ENCODE measurements at places on chromosomes 11 and 22. TPM values are rescaled to one million over a fixed set of nuclear protein-coding genes. Genes with fewer than 3 reads are reported as not detected.

Gene UNC93B1
- 5.0 TPM for total RNA-seq

Gene ZW10
- total RNA-seq: 18.5 TPM

Gene CFL1
- 436 TPM for total RNA-seq

Gene NXPE2
- 0.18 TPM for total RNA-seq

Gene CTSF
- total RNA-seq: 29.0 TPM

Gene INS
- total RNA-seq: not detected

Gene LIF
- total RNA-seq: 0.75 TPM

Gene HTR3B
- not detected for total RNA-seq

Gene ADAMTS15
- total RNA-seq: 17.8 TPM

Gene CAPN5
- 6.2 TPM for total RNA-seq

Gene SCGB1C1
- total RNA-seq: not detected

GRCh38 chr11:115420505-115420904 is 83.7 kb downstream of the CADM1 start:
- no peaks in the 10 kb centered on the region for H3K27me3 ChIP-seq
- no peak overlapping the region for H3K4me3 ChIP-seq
- peaks cover 2% of the 10 kb centered on the region for H3K4me1 ChIP-seq
- DNase-seq: no peak

- no peaks in the 10 kb centered on the region for H3K27me3 ChIP-seq
- DNase-seq: peak; percentile 78
- H3K36me3 ChIP-seq: peaks cover 86% of the 10 kb centered on the region
- H3K4me3 ChIP-seq: no peak overlapping the region
Measured at GRCh38 chr22:50218996-50219727, 18.4 kb downstream of the SELENOO start.

GRCh38 chr11:67544616-67545242 is 21.5 kb upstream of the CABP2 start:
- peaks cover 19% of the 10 kb centered on the region for H3K4me1 ChIP-seq
- peak; percentile 66 for DNase-seq
- no peaks in the 10 kb centered on the region for H3K36me3 ChIP-seq
- peak overlapping the region; percentile 36 for H3K27ac ChIP-seq
- no peak overlapping the region for H3K4me3 ChIP-seq

GRCh38 chr11:94794287-94795168 is 26.4 kb downstream of the AMOTL1 start:
- H3K27ac ChIP-seq: peak overlapping the region; percentile 54
- no peak overlapping the region for H3K4me3 ChIP-seq
- H3K4me1 ChIP-seq: peaks cover 21% of the 10 kb centered on the region
- DNase-seq: peak; percentile 71

DNA sequence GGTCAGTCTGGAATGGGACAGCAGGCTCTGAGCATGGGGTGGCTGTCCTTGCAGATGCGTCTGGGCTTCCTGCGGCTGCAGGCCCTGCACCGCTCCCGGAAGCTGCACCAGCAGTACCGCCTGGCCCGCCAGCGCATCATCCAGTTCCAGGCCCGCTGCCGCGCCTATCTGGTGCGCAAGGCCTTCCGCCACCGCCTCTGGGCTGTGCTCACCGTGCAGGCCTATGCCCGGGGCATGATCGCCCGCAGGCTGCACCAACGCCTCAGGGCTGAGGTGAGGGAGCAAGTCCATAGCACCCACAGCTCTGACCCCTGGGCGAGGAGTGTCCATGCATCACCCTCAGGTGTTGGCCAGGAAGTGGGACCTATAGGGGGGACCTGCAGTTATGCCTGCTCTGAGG is 51.6 kb downstream of the MYO7A start:
- no peaks in the 10 kb centered on the region for H3K36me3 ChIP-seq
- H3K4me3 ChIP-seq: no peak overlapping the region
- no peak for DNase-seq
- H3K27me3 ChIP-seq: no peaks in the 10 kb centered on the region
- H3K4me1 ChIP-seq: peaks cover 32% of the 10 kb centered on the region
- H3K27ac ChIP-seq: no peak overlapping the region

GRCh38 chr11:77204754-77205466 is 76.9 kb downstream of the MYO7A start:
- DNase-seq: no peak
- no peaks in the 10 kb centered on the region for H3K27me3 ChIP-seq
- peaks cover 8% of the 10 kb centered on the region for H3K4me1 ChIP-seq
- H3K36me3 ChIP-seq: no peaks in the 10 kb centered on the region

DNA sequence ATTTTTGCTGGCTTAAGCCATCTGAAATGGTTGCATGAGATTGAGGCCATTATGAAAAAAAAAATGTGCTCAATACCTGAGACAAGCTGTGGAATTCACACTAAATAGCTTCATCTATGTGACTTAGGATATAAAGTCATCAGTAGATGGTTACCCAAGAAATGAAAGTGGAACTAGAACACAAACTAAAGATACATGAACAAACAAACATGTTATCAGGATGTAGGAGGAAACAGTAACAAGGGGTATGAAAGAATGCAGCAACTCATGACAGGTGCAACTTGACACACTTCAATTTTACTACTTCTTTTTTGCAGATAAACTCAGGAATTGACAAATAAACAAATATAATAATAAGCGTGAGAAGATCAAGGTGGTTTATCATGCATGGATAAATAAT is 155.0 kb downstream of the WT1 start:
- H3K4me3 ChIP-seq: no peak overlapping the region
- no peak for DNase-seq

- DNase-seq: peak; percentile 39
- peak within 1 kb of the TSS; percentile 13 for H3K27ac ChIP-seq
- H3K4me3 ChIP-seq: peak within 1 kb of the TSS; percentile 37
- no peaks in the 10 kb centered on the region for H3K36me3 ChIP-seq
Measured at GRCh38 chr11:64035576-64035975, at the start of gene FLRT1. Gene FLRT1 (plus strand): TSS chr11:64035931. CDS start chr11:64116268, 80,337 bp downstream.

GRCh38 chr22:39923696-39924095 is 22.8 kb downstream of the GRAP2 start:
- H3K36me3 ChIP-seq: no peaks in the 10 kb centered on the region
- DNase-seq: peak; percentile 50
- H3K27ac ChIP-seq: no peak overlapping the region
- H3K4me3 ChIP-seq: no peak overlapping the region

GRCh38 chr22:23001463-23001862 is 68.9 kb upstream of the GNAZ start:
- no peak overlapping the region for H3K27ac ChIP-seq
- H3K36me3 ChIP-seq: no peaks in the 10 kb centered on the region
- no peak for DNase-seq
- no peak overlapping the region for H3K4me3 ChIP-seq
- H3K27me3 ChIP-seq: no peaks in the 10 kb centered on the region

GRCh38 chr11:69438286-69438920 is 43.1 kb upstream of the LINC01488 start:
- no peaks in the 10 kb centered on the region for H3K36me3 ChIP-seq
- peaks cover 49% of the 10 kb centered on the region for H3K4me1 ChIP-seq
- H3K27me3 ChIP-seq: peaks cover 7% of the 10 kb centered on the region
- no peak overlapping the region for H3K4me3 ChIP-seq

DNA sequence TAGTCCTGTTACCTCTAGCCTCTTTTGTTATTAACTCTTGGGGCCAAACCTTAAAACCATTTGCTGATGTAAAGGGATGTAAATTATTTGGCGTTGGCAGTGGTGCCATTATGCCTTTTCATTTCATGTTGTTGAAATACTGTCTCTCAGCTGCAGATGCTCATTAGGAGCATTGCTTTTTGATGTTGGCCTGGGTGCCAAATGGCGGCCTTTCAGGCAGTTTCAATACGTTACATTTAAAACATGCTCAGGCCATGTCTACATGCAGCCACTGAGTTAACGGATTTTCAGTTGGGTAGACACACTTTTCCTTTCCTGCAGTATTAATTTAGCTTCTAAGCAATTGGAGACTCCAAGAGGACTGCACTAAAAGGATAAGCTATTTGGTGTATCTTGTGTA is 5.3 kb downstream of the NCAM1 start:
- H3K4me3 ChIP-seq: no peak overlapping the region
- no peak overlapping the region for H3K27ac ChIP-seq
- DNase-seq: no peak
- H3K36me3 ChIP-seq: no peaks in the 10 kb centered on the region
- H3K4me1 ChIP-seq: peaks cover 3% of the 10 kb centered on the region

GRCh38 chr11:65903068-65903481 is 2.9 kb upstream of the FOSL1 start:
- H3K27me3 ChIP-seq: peaks cover 77% of the 10 kb centered on the region
- no peaks in the 10 kb centered on the region for H3K36me3 ChIP-seq
- no peak overlapping the region for H3K27ac ChIP-seq
- H3K4me1 ChIP-seq: peaks cover 14% of the 10 kb centered on the region

- H3K4me1 ChIP-seq: peaks cover 4% of the 10 kb centered on the region
- no peak overlapping the region for H3K4me3 ChIP-seq
- DNase-seq: no peak
- no peak overlapping the region for H3K27ac ChIP-seq
Measured at GRCh38 chr11:134541951-134542350, 129.9 kb upstream of the B3GAT1 start.

GRCh38 chr11:128938156-128938885 is 4.3 kb downstream of the TP53AIP1 start:
- no peak overlapping the region for H3K4me3 ChIP-seq
- H3K36me3 ChIP-seq: no peaks in the 10 kb centered on the region
- H3K4me1 ChIP-seq: peaks cover 41% of the 10 kb centered on the region
- DNase-seq: no peak

- H3K4me3 ChIP-seq: no peak overlapping the region
- peak; percentile 69 for DNase-seq
- peaks cover 3% of the 10 kb centered on the region for H3K27me3 ChIP-seq
Measured at GRCh38 chr11:17504330-17505107, 27.9 kb upstream of the ABCC8 start.

- H3K27me3 ChIP-seq: no peaks in the 10 kb centered on the region
- H3K36me3 ChIP-seq: no peaks in the 10 kb centered on the region
- no peaks in the 10 kb centered on the region for H3K4me1 ChIP-seq
- H3K4me3 ChIP-seq: no peak overlapping the region
Measured at GRCh38 chr11:110182886-110183285, 89.7 kb downstream of the ZC3H12C start.

GRCh38 chr11:85359859-85360258 is 267.3 kb downstream of the DLG2 start:
- no peak overlapping the region for H3K4me3 ChIP-seq
- H3K36me3 ChIP-seq: no peaks in the 10 kb centered on the region
- DNase-seq: no peak
- H3K27me3 ChIP-seq: no peaks in the 10 kb centered on the region
- no peaks in the 10 kb centered on the region for H3K4me1 ChIP-seq

GRCh38 chr11:110962921-110963320 is 250.7 kb upstream of the ARHGAP20 start:
- H3K4me1 ChIP-seq: no peaks in the 10 kb centered on the region
- DNase-seq: peak; percentile 44
- no peaks in the 10 kb centered on the region for H3K36me3 ChIP-seq
- H3K27me3 ChIP-seq: no peaks in the 10 kb centered on the region
- no peak overlapping the region for H3K4me3 ChIP-seq

- no peaks in the 10 kb centered on the region for H3K36me3 ChIP-seq
- peaks cover 2% of the 10 kb centered on the region for H3K4me1 ChIP-seq
- no peak for DNase-seq
Measured at GRCh38 chr11:83721263-83721662, 435.1 kb upstream of the CCDC90B start.

DNA sequence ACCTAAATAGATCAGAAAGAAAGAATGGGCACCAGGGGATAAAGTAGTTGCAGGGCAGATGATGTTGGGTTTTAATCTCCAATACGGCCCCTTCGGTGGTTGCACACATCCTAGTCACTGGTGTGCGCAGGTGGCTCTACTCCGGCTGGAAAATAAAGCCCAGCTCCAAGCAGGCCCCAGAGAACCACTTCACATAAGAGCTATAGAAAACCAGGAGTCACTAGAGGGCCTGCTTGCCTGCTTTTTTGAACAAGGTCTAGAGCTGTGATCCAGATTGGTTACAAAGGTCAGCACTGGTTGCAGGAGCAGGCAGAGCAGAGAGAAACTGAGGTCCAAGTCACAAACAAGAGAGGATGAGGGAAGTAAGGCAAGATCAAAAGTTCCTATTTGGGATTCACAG is 41.5 kb upstream of the MS4A8 start:
- no peak overlapping the region for H3K27ac ChIP-seq
- no peaks in the 10 kb centered on the region for H3K4me1 ChIP-seq
- DNase-seq: peak; percentile 10
- no peaks in the 10 kb centered on the region for H3K27me3 ChIP-seq
- no peaks in the 10 kb centered on the region for H3K36me3 ChIP-seq

GRCh38 chr22:42931421-42932196 is 74.5 kb upstream of the ARFGAP3 start:
- H3K27ac ChIP-seq: peak overlapping the region; percentile 97
- H3K4me3 ChIP-seq: no peak overlapping the region
- no peaks in the 10 kb centered on the region for H3K27me3 ChIP-seq
- peak; percentile 68 for DNase-seq
- H3K4me1 ChIP-seq: peaks cover 52% of the 10 kb centered on the region

GRCh38 chr11:118374729-118375128 is 15.3 kb downstream of the UBE4A start:
- H3K4me3 ChIP-seq: no peak overlapping the region
- H3K36me3 ChIP-seq: peaks cover 73% of the 10 kb centered on the region
- H3K4me1 ChIP-seq: no peaks in the 10 kb centered on the region
- H3K27me3 ChIP-seq: no peaks in the 10 kb centered on the region

GRCh38 chr11:117871160-117871559 is 5.3 kb downstream of the FXYD6 start:
- peaks cover 7% of the 10 kb centered on the region for H3K36me3 ChIP-seq
- no peak for DNase-seq

- H3K27me3 ChIP-seq: no peaks in the 10 kb centered on the region
Measured at GRCh38 chr11:46248289-46249102, 29.0 kb upstream of the CREB3L1 start.

DNA sequence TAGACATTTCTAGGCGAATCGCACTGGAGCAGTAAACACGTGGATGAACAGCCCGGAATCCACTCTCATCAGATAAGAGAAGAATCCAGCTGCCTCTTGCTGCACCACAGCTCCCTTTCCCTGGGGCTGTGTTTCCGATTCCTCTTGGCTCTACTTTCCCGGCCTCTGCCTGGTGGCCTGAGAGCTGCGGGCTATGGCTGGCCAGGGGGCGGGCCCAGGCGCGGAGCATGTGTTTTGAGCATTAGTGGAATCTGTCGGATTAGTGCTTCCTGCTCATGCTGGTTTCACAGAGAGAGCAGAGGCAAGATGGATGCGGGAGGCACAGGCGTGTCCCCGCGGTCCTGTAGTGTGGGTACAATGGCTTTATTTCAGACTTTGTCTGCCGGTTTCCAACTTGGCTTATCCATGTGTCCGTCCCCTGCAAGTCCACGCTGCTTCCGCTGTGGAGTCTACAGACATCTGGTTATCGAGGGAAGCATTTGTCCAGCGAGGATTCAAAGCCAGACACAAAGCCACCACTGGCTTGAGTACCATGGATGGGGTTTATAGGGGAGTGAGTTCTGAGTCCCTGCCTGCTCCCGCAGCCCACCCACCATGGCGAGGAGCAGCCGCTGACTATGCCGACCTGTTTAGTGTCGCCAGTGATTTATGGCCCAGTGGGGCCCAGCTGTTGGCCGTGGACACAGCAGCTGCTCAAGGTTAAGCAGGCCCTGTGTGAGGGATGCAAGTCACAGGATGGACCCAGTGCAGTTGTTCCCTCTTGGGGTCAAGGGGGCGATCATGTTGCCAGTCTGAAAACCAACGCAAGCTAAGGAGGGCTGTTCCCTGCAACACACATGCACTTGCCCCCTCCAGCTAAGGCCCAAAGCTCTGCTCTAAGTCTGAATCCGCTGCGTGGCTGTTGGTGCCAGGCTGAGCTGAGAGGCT is 43.3 kb upstream of the EP300 start:
- peak overlapping the region; percentile 92 for H3K27ac ChIP-seq
- peaks cover 15% of the 10 kb centered on the region for H3K4me1 ChIP-seq
- H3K36me3 ChIP-seq: no peaks in the 10 kb centered on the region
- H3K27me3 ChIP-seq: no peaks in the 10 kb centered on the region
- DNase-seq: peak; percentile 92
